GM12891 (cell line): ENCODE measurements at places on chromosomes 2 and 18.

DNA sequence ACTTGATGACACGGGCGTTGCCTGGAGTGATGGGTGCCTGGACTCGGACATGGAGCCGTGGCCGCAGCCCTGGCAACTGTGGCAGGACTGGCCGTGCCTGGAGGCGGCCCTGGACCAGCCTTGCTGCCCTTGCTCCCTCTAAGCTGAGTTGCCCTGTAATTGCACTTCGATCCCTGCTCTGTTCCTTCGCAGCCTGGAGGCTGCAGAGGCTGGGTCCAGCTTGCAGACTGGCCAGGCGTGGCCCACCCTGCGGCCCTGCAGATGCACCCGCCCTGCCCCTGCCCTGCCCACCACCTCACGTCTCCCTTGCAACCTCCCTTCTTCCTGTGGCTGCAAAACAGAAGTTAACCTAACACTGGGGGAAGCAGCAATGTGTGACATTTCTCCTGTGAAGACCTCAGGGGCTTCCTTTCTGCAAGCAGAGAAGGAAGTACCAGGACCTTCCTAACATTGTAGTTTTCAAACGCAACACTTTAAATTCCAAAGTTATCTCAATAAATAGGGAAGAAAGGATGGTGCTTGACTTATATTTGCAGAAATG, 174.6 kb upstream of the TPO start:
- DNase-seq = no peak

GRCh38 chr2:144986691-144987090, 466.8 kb upstream of the ZEB2 start:
- no peak for DNase-seq

- peak; percentile 20 for DNase-seq
Observed at GRCh38 chr2:227862227-227862740, 9.1 kb upstream of the DAW1 start.

GRCh38 chr2:232190796-232191195, 187.8 kb upstream of the ALPP start:
- DNase-seq = no peak

DNA sequence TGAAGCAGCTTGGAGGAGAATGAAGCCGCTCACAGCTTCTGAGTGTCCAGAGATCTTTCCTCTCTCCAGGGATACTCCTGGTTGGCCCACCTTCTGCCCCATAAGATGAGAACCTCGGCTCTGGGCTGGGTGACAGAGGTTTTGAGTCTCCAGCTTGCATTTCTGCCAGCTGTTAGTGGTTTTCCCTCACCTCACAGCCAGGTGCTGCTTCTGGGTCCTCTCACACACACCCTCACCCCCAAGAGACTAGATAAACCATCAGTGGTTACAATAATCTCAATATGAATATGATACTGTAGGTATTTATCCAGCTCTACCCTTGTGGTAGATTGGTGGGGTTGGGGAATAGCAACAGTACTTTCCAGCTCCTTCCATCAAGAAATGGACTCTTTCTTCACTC, 161.7 kb upstream of the SIX3 start:
- no peak for DNase-seq

DNA sequence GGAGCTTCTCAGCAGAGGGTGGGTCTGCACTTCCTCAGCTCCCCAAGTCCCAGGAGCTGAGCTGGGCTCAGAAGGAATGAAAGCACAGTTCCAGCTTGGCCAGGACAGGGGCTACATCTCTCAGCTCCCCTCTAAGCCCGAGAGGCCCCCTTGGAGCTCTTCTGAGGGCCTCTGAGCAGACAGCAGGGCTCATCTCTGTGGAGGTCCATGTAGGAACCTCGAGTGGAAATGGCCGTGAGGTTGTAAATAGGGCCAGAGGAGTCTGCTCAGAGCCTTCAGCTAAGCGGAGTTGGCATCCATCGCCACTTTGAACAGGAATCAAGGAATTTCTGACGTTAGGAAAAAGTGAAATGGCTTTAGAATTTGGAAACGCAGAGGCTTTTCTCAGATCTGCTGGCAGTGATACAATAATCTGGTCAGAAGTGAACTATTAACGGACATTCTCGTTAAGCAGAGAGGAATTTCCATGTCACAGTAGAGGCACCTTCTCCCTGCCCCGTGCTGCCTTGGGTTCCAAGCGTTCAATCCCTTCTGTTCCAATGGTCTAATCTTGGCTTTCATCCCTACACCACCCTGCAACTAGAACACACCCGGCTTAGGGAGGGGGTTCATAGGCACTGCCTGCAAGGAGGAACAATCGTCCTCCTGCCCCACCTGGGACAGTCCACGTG, 213.9 kb downstream of the NDUFA10 start:
- DNase-seq = no peak

DNA sequence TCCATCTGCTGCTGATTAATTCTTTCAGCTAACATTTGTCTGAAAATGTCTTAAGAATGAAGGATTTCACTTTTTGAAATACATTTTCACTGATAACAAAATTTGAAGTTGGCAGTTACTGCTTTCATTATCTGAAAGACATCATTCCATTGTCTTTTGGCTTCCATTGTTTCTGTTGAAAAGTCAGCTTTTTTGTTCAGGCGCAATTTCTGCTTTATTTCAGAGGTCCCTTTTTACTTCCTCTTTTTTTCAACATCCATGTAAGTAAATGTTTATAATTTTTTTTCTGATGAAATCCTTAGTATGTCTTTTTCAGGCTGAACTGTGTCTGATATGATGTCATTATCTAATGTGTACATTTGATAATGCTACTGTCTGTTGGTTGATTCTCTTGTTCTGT, 184.2 kb downstream of the RND3 start:
- DNase-seq = no peak

- no peak for DNase-seq
Observed at GRCh38 chr2:130241041-130241707, 42.9 kb upstream of the TUBA3E start.

DNA sequence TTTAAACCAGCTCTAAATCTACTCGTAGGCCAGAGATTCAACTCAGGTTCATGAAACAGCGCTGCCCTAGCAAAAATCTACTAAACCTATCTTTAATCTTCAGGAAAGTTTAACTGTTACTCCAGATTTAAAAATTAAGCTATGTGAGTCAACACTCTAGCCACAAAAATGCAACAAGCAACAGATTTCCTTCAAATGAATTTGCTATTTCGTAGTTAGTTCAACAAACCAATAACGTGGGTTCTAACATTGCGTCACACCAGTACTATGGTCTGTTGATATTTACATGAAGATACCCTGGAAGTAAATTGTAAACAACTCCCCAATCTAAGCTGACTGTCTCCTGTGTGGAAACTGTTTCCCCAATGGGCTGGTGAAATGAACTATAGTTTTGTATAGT, 71.2 kb downstream of the FIGN start:
- DNase-seq = no peak

GRCh38 chr2:109446278-109447131, 167.3 kb downstream of the SEPTIN10 start:
- DNase-seq = no peak

DNA sequence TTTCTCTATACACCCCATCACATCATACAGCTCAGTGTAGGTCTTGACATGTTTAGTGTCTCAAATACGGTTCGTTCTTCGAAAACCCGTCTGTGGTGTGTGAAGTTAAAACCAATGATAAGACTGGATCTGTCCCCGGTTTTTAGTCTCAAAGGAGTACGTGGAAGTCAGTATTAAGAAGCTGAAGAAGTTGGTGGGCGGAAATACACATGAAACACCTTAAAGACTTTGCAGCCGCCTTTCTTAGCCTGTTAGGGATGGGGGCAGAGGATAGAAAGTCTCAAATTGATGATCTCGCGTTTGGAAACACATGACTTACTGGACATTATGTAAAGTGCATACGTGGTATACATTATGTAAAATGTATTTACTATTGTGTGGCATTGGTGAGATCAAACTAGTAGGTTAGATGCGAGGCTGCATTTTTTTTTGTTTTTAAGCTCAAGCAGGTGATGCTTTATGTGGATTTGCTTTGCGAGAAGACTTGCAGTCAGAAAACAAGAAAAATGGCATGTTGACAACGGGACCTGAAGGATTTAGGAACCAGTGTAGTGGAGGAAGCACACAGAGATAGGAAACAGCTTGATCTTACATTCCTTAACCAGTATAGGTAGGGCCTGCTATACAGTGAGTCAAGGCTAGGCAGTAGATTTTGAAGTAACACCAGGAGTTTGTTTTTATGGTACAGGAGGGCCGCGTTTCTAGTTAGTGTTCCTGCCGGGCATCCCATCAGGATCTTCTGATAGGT, 1.2 kb downstream of the CNOT11 start:
- DNase-seq = no peak

- DNase-seq = no peak
Observed at GRCh38 chr2:161426922-161427663, 11.0 kb downstream of the TBR1 start.

DNA sequence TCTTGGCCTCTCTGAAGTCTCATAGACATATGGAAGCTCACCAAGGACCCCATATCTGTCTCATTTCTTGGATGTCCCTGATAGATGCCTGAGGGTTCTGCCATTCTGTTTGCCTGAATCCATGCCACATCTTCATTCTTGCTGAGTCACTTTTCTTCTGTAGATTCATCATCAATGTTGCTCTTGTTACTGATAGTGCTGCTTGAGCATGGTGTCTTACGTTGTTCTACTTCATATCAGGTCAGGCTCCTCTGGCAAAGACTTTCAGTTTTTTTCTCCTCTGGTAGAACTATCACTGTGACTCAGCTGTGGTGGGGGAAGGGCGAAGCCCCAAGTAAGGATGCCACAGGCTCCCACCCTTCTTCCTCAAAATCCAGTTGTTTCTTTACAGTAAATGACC, 885.2 kb downstream of the DCDC2C start:
- DNase-seq = no peak

DNA sequence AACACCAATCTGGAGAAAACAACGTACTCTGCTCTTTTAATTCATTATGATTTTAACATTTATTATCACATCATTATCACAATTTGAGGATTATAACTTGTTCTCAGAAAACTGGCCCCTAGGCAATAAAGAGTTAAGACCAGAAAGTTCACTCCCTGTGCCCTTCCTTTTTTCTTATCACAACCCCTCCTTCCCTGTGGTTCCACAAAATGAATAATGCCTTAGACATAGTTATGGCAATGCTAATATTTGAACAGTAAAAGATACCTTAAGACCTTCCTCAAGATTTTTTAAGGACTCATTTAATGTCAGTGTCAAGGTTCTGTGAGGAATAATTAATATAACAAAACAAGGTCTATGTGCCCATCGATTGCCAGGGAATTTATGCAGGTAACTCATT, 596.2 kb downstream of the ARHGAP15 start:
- DNase-seq = no peak

- DNase-seq = no peak
Observed at GRCh38 chr2:124395961-124396360, 370.9 kb downstream of the CNTNAP5 start.

- no peak for DNase-seq
Observed at GRCh38 chr18:7132356-7133150, 15.0 kb upstream of the LAMA1 start.

DNA sequence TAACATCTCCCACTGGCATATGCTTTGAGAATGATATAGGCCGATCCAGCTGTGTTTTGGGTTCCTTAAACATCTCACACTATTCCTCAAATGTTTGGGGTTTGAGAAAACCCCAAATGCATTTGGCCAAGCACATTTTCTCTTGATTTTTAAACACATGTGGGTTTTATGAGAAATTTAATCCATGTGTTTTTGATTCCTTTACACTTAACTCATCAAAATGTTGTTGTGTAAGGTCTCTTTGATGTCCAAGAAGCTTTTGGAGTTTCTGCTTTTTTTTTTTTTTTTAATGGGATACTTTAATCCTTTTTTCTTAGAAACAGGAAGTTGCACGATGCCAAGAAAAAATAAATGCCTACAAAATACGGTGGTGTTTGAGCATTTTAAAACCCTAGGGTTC, 339.8 kb upstream of the TCF4 start:
- no peak for DNase-seq

DNA sequence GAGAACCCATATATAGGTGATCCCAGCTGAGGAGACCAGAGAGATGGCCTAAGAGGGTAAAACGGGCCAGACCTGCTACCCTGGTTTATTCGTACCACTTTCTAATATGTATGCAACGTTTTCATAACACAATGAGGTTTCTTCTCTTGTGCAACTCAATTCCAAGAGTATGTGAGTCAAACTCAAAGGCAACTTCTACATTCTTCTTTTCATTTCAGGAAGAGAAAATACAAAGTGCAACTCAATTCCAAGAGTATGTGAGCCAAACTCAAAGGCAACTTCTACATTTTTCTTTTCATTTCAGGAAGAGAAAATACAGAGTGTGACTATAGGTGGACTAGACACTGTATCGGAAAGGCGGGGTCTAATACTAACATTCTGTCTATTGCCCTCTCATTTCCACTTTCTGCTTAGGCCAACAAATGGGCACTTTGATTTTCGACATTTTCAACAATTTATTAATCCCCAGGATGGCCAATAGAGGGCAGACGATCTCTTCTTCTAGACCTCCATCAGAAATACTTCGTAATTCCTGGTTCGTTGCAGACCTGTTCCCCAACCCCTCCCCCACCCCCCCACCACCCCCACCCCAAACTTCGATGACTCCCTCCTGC, 3.7 kb upstream of the CRIM1 start:
- no peak for DNase-seq

DNA sequence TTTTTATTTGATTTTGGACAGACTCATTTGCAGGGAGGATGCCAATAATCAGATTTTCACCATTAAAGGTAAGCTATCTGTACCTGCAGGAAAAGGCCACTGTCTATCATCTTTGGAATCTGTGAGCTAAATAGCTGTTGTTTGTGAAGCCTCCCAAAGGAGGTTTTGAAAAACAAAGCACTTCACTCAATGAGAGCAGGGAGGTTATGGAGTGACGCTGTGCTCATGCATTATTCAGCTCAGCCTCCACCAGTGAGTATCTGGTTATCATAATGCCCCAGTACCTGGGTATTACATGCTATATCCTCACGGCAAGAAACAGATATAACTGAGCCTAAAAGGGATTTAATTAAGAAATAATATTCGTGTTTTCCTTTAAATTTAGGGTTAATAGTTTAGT, 189.6 kb upstream of the PIK3C3 start:
- no peak for DNase-seq

GRCh38 chr2:175684466-175684865, 317.6 kb downstream of the LNPK start:
- DNase-seq = no peak

GRCh38 chr2:56240210-56240609, 56.4 kb downstream of the CCDC85A start:
- DNase-seq = no peak

DNA sequence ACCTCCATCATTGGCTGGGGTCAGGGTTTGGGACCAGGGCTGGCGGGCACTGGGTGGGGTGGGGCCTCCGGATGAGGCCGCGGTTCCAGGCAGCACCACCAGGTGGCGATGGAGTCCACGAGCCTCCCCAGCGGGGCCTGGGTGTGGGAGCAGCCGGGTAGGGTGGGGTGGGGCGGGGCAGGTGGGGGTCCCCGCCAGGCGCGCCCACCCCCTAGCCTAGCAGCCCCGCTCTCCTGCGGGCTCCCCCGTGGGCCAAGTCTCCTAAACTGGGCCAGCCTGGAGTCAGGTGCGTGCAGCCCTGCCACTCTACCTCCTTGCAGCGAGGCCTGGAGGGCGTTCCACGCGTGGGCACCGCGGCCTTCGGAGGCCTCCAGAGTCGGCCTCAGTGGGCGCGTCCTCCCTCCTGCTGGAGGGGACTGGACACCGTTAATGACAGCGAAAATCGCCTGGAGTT, 187.5 kb downstream of the TWIST2 start:
- DNase-seq = peak; percentile 96
